AG04449 (cell line): ENCODE measurements at places on chromosomes 1 and 21.

GRCh38 chr1:18289597-18289996 is 182.0 kb downstream of the IGSF21 start:
- DNase-seq = no peak

- no peak for DNase-seq
These were observed 829 bp downstream of the PEA15 start for GRCh38 chr1:160206036-160206389.

DNA sequence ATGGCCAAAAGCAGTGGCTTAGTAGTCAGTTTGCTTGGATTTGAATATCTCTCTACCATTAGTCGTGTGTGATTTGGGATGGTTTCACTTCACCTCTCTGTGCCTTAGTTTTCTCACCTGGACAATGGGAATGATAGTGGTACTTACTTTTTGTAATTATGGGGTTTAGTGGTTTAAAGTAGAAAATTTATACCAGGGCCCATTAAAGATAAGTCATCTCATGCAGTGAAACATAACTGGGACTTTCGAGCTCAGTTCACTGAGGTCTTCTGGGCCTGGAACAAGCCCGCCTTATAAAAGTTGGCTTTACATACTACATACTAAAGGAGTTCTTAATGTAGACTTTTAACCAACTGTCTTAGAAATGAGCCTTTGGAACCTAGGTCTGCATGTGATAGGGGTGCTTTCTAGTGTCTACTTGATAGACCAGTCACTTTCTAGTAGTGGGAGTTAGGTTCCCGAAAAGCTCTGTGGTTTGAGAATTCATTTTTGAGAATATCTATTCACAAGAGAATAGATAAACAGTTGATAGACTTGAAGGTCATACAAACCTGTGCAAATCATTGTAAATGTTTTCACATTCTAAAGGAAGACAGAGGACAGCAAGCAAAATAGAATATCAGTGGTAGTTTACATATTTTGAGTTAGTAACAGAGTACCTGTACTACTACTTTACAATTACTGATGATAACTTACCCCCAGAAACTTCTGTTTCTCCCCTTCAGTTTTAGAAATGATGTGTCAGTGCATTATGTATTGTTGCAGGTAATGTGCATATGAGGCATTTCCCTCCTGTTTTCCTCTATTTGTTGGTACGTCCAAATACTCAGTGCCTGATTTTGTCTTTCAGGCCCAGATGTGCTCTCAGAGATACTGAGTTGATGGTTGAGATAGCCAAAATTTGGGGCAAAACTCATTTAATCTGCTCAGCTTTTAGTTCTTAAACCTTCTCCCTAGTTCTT is 48.0 kb downstream of the DYRK1A start:
- DNase-seq = no peak

DNA sequence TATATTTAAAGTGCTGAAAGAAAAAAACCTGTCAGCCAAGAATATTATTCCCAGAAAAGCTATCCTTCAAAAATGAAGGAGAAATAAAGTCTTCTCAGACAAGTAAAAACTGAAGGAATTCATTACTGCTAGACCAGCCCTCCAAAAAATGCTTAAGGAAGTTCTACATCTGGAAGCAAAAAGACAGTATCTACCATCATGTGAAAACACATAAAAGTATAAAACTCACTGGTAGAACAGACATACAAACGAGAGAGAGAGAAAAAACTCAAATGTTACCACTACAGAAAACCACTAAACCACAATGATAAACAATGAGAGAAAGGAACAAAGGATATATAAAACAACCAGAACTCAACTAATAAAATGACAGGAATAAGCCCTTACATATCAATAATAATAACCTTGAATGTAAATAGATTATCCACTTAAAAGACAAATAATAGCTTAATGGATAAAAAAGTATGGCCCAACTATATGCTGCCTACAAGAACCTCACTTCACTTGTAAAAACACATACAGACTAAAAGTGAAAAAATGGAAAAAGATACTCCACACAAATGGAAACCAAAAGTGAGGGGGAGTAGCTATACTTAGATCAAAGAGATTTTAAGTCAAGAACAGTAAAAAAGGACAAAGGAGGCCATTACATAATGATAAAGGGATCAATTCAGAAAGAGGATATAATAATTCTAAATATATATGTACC is 22.0 kb downstream of the NSL1 start:
- no peak for DNase-seq

GRCh38 chr1:219041818-219042217 is 131.9 kb upstream of the LYPLAL1 start:
- no peak for DNase-seq

GRCh38 chr1:205343431-205344065 is 13.2 kb downstream of the KLHDC8A start:
- DNase-seq = no peak

- DNase-seq = no peak
These were observed 82.4 kb upstream of the VAMP3 start for GRCh38 chr1:7688659-7689058.

DNA sequence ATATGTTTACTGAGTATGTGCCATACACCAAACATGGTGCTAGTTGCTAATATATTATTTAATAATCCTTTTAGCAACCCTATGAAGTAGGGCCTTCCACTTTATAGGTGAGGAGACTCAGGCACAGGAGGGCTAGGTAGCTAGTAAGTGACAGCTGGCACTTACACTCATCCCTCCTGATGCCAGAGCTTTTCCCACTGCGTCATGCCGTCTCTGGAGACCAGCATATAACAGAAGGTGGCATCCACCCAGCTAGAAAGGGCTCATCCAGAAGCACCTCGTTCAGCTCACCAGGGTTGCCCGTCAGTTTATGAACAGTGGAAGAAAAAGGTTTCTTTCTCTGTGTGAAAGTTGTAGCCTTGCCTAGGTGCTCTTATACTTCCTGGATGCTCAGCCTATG is 108.9 kb downstream of the NOS1AP start:
- DNase-seq = no peak

DNA sequence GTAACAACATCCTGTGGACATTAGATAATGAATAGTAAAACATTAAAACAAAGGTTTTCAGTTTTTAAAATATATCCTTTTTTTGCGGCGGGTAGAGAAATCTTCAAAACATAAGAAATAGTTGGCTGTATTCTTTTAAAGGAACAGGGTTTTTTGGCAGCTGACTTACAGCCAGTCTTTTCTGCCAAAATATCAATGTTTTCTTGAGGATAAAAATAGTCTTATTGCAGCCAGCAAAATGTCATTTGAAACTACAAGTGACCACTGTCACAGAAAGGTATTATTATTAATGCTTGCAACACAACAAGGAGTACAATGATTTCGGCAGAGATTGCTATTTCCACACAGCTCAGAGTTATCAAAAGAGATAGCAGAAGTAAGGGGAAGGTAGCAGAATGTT is 21.4 kb downstream of the OLFM3 start:
- DNase-seq = no peak

- DNase-seq = no peak
These were observed 42.9 kb upstream of the PLA2G2C start for GRCh38 chr1:20229171-20229570.

DNA sequence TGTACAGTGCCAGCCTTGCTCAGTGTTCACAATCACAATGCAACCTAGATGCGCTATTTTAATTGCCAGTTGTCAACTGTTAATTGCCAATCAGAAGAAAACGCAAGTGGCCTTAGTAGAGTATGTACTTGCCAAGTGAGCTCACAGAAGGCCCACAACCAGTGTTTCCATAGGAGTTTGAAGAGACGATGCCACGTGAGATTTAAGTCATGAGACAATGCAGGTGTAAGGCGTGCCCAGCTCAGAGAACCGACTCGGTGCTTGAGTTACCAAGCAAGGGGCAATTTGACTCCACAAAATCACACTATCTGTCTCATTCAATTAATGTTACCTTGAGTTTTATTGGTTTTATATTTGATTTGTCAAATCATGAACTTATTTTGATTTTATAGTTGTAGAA is 65.6 kb downstream of the TEX35 start:
- no peak for DNase-seq

DNA sequence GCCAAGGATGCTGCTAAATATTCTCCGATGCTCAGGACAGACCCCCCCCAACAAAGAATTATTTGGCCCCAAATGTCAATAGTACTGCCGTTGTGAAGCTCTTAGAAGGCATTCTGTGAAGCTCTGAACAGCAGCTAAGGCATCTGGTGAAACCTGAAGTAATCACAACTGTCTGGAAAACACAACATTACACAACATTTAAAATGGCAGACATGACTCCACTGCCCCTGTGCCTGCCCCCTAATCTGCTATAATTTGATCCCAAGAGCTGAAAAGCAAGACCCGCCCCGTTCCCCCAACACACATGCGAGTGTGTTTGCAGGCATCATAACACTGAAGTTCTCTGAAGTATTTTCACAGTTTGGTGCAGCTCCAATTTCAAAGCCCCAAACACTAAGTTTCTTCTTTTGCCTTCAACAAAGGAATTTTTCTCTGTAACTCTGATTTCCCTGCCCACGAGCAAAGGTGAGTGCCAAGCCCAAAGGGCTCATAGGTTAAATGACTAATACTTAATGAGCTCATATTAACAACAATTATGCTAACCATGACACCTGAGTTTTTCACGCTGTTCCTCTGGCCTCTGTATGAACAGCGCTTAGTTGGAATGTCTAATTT is 129.2 kb downstream of the CLIC6 start:
- DNase-seq = no peak

GRCh38 chr1:1032424-1032823 is 12.5 kb downstream of the AGRN start:
- no peak for DNase-seq

DNA sequence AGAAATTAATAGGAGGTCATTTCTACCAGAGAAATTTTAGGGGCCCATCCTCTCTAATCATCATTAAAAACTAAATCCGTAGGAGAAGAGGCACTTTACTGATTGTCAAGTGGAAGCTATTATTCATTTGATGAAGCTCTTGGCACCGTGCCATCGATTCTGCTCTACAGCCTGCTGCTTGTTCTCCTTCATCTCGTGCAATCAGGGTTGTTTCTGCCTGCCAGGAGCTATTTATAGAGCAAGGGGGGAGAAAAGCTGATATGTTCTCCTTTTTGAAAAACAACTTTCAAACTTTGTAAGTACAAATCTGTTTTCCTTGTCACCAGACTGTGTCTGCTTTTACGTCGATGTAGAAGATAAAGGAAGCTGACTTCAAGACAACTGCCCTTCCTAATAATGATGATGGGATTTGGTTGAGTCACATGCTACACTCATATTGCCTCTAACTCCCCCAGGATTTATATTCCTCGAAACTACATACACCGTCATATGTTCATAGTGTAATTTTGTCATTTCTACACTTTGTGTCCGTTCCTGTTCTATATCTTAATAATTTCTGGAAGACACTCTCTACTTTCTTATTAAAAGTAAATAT is 169.6 kb upstream of the LHX8 start:
- no peak for DNase-seq

DNA sequence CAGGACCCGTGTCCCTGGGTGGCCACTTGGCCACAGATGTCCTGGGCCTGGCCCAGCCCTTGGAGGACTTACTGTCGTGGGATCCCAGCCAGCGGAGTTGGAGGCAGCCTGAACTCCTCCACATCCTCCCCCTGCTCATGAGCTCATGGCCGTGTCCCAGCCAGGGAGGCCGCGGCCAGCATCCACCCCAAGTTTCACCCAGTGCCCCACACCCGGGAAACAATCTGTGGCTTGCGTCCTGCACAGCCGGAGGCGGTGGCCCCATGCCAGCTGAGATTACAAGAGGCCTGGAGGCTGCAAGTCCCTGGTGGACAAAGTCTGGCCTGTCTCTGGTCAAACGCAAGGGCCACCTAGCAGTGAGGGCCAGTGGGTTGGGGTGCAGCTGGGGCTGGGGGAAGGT is 27.5 kb upstream of the TMEM52 start:
- no peak for DNase-seq

- no peak for DNase-seq
These were observed 118.3 kb upstream of the FGGY start for GRCh38 chr1:59178339-59179187.

DNA sequence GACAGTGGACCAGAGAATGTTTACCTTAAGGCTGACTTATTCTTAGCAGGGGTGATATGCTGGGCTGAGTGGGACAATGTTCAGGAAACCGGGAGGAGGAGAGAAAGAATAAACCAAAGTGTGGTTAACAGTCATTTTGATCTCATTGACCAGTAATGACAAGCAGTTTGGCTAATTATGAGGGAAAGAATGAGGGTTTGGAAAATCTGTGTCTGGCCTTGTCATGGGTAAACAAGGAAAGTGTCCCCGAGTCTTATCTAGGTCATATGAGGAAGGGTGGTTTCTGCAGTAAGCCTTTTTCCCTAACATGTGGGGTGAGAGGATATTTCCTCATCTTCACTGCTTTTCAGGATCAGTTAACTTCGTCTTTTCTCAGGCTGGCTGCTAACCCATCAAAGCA is 155.0 kb downstream of the TPR start:
- DNase-seq = no peak
